ENCODE measurements at places on chromosomes 1 and 21. TPM values are rescaled to one million over a fixed set of nuclear protein-coding genes. Genes with fewer than 3 reads are reported as not detected.

Gene WNT3A
- not detected for polyA plus RNA-seq

Gene GSTM5
- 17.9 TPM for polyA plus RNA-seq

Gene CATSPERE
- polyA plus RNA-seq, result 0.54 TPM

Gene CYP2J2
- polyA plus RNA-seq, result 52.6 TPM

GRCh38 chr1:240612811-240613210, 856 bp upstream of the GREM2 start:
- no peak for DNase-seq

DNA sequence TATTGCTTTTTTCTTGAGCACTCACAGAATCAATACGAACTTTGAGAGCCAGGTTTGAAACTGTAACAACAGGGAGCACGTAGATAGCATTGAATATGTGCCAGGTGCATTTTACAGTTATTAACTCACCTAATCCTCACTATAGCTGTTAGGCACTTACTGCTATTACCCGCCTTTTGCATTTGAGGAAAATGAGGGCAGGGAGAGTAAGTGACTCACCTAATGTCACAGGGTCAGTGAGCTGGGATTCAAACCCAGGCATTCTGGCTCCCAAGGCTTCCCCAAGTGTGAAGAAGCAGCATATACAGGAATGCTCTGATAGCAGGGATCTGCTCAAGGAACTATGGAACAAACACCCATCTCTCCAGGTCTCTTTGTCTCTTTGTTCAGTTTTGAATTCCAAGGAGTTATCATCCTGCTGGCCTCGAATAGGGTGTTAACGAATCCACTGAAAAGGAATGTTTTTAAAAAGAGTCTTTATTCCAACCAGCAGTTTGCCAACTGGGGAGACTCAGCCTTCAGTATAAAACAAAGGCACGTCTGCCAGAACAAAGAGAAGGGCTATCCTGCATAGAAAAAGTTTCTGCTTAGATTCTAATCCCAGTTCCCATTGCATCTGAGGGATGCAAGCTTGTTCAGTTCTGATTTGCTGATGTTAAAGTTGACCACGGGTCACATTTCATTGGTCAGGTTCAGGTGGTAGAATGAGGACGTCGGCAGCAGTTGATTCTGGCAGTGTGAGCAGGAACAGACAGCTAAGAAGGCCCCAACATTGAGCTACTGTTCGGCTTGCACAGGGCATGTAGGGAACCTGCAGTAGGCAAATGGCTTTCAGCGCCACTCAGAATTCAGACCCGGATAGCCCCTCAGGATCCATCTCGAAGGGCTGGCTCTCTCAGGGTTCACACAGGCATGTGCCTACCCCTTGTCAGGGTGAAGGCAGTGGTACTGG, 22.1 kb downstream of the TRIM67 start:
- DNase-seq, result no peak

DNA sequence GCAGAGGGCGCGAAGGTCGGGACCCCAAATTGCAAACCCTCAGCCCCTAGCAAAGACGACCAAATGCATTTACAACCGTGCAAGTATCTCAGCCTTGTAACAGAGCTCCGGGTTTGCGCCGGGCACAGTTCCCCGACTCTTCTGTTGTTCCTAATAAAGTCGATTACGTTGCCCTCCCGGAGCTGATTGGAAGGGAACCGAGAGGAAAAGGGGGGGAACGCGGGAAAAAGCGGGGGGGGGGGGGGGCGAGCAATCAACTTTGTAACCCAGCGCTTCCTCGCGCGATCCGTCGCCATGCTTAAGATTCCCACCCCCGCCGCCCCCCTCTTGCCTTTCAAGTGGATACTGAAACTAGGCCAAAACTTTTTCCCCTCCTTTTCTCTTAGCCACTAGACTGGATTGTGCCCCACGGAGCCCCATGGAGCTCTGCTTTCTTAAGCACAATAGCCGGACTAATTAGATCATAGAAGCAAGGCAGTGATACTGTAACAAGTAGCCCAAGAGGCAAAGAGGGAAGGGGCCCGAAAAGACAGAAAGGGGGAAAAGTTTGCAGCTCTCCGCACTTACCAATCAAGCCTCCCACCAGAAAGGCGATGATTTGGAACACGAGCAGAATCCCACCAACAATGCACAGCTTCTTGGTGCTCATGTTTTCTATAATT, 565 bp downstream of the WLS start:
- peak; percentile 88 for DNase-seq

DNA sequence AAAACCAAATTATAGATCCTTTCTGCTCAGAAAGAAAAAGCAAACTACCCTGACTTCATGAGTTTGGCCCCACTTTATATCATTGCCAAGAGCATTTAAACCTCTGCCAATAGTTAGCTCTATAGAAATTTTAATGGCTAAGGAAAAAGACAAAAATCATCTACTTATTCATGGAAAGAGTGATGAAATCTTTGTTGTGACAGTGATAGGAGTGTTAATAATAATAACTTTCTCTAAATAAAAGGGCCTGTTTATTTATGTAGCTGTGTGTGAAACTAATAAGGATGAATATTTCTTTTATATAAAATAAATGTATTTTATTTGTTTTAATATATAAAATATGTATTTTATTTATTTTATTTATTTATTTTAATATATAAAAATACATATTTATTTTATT, 6.4 kb downstream of the CHODL start:
- no peak for DNase-seq

Measured in muscle of leg (tissue), 16 donors.